Stimulated activated CD8-positive, alpha-beta memory T cell treated with anti-CD3 and anti-CD28 coated beads, Interleukin-2, amount 100 ng/mL, for 1 hour (primary cell): ENCODE measurements at places on chromosomes 6 and 20.

DNA sequence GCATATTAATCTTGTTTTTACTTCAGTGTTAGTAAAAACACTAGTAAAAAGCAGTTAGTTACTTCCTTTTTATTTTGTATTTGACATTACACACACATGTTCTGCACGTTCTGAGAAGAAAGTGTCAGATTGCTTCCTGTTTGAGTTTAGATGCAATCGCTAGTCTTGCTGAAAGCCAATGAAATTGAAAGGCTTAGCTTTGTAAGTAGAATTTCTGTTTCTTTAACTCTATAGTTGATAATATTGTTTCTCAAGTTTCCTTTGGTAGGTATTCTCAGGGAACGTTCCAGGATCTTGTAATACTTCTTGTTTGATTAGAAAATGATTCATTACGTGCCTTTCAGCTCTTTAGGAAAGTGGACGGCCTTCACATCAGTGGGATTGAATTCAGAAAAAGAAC lies 55.0 kb downstream of the CDKAL1 start:
- no peak for DNase-seq

DNA sequence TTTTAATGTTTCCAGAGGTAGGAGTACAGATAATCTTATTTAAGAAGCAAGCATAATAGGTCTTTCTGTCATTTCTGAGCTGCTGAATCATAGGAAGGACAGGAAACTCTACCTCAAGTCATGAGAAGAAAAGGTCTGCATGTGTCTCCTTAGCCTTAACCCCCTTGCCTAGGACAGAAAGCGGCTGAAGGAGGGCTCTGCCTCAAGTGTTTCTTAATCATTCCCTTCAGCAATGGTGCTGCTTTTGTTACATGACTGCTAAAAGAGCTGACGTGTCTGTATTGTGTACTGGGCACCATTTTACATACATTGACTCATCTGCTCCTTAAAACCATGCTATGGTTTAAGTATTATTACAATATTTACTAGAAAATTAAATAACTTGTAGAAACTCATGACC lies 564.0 kb upstream of the AGPAT4 start:
- DNase-seq, result no peak

GRCh38 chr6:90483116-90483839 lies 103.6 kb downstream of the MAP3K7 start:
- DNase-seq, result no peak

- DNase-seq, result no peak
These were observed 23.7 kb upstream of the PSMF1 start for GRCh38 chr20:1094751-1095150.

DNA sequence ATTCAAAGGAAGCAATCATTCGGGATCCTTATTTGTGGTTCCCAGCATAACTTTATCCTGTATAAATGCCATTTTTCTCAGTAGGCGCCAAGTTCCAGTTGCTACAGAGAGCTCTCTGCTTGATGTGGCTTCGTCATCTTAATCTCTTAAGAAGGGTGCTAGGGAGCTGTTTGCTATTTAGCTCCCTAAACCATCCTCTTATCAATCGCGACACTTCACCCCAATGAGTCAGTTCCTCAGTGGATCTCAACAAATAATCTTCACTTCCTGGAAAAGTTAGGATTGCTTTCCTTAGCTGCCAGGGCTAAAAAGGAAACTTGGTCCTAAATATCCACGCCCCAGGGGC lies 1.3 kb upstream of the NKAIN2 start:
- no peak for DNase-seq

GRCh38 chr6:19121521-19121920 lies 715.6 kb upstream of the ID4 start:
- no peak for DNase-seq

GRCh38 chr6:88513471-88513870 lies 347.3 kb upstream of the CNR1 start:
- no peak for DNase-seq

DNA sequence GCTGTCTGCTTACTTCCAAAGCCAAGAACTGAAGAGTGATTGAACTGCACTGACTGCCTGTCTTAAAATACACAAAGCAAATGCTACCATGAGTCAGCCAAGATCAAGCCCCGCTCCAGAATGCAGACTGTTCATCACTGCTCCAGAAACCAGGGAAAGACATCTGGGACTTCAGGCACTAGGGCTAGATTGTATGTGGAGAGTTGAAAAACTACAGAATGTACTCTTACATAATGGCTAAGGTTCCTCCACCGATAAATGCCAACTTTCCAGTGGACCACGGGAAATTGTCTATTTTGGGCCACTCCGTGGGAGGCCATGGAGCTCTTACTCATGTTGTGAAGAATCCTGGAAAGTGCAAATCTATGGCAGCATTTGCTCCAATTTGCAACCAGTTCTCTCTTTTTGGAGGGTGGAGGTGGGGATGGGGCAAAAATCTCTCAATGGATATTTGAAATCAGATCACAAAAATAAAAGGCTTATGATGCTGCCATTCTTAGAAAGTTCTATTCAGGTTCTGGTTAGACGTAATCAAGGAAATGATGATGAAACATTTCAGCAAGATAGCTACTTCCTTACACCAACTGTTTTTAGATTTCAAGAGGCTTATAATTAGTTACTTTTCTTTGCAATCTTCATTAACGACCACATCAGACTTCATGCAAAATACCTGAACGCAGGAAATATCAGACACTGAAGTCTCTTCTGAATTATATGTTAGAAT lies 11.8 kb upstream of the CAP2 start:
- no peak for DNase-seq

DNA sequence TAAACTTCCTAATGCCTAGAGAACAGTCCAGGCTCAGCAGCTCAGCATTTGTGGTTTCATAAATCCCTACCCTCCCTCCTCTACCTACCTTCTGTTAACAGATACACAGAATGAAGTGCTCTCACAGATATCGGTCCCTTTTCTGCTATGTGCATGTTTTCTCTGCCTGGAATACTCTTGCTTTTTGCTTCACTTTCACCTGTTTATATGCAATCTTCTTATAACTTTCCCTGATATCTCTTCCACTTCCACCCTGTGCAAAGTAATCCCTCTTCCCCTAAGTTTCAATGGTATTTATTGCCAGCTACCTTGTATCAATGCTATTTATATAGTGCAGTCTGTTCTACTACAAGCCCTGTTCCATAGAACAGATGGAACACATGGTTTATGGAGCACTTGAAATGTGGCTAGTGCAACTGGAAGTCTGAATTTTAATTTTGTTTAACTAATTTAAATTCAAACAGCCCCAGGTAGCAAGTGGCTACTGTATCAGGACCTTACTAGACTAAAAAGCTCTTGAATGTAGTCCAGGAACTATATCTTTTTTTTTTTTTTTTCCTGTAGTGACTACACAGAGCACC lies 3.1 kb upstream of the TAB2 start:
- no peak for DNase-seq

DNA sequence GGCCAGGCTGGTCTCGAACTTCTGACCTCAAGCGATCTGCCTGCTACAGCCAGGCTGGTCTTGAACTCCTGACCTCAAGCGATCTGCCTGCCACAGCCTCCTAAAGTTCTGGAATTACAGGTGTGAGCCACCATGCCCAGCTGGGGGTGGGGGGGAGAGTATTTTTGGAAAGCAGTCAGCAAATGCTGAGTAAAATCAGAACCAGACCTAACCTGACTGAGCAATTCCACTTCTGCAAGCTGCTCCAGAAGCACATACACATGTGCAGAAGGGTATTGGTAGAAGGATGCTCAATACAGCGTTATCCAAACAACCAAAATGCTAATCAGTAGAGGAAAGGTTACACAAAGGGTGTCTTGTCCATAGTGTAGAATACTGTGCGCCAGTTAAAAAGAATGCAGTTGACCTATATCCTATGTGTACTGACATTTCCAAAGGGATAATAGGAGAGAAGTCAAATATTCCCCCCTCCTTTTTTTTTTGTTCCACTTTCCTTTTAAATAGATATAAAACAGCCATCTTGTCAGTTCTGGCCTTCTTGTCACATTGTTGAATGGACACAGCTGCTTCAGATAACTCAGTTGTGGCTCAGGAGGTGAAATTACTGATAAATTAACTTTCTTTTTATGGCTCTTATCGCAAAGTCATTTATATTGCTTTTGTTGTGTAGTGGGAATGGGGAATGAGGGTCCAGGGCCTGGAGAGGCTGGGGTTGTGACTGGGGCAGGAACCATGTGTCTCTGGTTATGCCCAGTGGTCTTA lies 74.6 kb downstream of the DTD1 start:
- DNase-seq, result no peak

DNA sequence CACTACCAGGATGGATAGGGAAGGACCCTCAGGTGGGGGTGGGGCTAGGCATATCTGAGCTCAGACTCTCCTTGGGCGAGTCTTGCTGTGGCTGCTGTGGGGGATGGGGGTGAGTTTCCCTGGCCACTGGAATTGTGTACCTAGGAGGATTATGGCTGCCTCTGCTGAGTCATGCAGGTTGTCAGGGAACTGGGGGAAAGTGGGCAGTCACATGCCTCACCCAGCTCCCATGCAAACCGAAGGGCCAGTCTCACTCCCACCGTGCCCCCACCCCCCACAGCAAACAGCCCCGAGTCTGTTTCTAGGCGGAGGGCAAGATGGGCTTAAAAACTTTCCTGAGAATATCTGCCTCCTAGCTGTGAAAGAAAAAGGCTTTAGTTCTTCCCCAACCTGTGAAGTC lies 210.3 kb upstream of the FERMT1 start:
- DNase-seq, result no peak

- no peak for DNase-seq
These were observed 197.0 kb upstream of the FKBP1C start for GRCh38 chr6:63014290-63014689.

- no peak for DNase-seq
These were observed 12.0 kb downstream of the LRP11 start for GRCh38 chr6:149852180-149852579.

DNA sequence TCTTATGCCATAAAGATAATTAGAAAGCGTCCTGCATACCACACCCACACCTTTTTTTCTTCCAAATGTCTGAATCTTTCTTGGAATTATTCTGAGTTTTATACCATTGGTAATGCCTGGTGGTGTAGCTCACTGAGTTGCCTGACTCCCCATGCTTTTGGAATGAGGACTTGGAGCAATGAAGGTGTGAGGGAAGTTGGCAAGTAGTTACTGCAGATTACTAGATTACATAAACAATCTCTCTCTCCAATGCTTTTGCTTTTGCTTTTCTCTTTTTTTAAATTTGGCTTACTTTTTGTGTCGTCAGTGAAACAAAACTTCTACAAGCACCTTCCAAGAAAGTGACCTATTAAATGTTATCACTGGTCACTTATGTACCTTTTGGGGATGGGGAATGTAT lies 406.1 kb upstream of the SOX4 start:
- no peak for DNase-seq

- DNase-seq, result no peak
These were observed 69.3 kb upstream of the IER3 start for GRCh38 chr6:30813631-30814145.

- no peak for DNase-seq
These were observed 113.9 kb downstream of the NFATC2 start for GRCh38 chr20:51428401-51429143.

DNA sequence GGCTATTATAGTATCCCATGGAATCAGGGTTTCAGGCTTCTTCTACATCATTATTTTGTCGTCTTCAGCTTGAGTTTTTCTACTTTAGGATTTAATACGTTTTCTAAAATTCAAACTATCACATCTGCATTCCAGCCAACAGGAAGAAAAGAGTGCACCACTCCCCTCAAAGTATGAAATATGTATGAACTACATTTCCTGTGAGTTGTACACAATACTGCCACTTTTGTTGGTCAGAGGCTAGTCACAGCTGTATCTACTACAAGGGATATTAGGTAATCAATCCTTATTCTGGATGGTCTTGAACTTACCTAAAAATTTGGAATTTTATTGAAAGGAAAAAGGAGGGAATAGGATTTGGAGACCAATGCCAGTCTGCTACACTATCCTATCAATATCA lies 235.6 kb upstream of the TBX18 start:
- DNase-seq, result no peak

GRCh38 chr6:43570876-43571441 lies 4.9 kb downstream of the XPO5 start:
- DNase-seq, result no peak

DNA sequence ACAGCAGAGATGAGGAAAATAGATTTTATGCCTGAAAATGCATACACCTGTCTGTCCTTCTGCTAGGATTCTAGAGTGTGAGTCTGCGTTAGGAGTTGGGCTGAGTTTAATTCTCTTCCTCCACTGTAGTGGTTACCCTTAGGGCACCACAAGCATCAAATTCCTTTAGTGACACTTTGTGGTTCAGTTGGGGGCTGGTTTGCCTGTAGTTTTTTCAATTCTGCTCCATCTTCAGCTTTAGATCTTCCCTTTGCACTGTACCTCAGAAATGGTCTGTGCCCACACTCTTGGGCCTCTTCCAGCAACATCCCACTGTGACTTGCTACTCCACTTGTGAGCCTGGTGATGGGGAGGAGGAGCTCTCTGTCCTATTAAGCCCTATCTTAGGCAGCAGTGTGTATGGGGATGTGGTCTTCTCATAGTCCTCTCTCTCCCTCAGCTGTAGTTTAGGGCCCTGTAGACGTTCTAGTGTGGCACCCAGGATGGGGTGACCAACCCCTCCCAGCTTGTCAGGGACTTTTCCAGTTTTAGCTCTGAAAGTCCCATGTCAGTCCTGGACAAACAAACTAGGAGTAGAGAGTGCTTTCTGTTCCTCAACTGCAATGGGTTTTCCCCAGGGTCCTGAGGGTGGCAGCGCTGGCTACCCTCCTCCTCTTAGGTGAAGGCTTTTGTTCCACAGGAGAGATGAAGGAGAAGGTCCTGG lies 19.7 kb upstream of the OGFRL1 start:
- no peak for DNase-seq

DNA sequence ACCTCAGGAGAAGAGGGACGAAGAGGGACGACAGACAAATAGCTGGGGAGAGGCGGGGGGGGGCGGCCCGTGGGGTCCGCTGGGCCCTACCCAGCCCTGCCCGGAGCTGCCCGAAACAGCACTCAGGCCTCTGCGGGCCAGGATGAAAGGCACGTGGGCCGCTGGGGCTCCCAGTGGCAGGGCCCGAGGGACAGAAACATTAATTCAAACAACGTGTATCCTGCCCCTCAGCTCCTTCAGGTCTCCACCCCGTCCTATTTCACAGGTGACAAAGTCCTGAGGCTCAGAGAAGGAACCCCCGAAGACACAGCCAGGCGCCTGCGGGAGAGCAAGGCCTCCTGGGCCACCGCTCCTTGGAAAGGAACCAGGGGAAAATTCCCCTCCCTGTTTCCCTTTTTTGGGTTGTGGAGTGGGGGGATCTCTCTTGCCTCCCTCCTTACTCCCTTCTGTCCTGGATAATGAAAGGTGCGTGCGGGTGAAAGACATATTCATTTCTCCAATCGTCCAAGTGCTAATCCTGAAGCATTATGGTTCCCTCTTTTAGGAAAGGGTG lies 93.3 kb downstream of the RNASET2 start:
- no peak for DNase-seq

DNA sequence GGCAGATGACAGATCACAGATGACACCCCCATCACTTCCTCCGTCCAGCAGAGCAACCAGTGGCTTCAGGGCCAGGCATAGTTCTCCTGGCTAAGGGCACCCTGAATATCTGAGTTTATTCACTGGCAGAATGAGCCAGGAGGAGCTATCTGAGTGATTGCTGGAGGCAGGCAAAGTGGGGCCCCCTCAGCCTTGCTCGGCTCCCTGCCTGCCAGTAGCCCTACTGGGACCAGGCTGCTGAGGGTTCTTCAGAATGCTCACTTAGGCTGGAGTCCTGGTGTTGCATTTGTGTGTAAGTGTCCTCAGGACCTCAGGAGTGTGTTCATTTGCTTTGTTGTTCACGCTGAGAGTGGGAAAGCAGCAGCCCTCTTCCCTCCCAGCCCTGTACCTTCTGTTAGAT lies 31.2 kb downstream of the CHMP4B start:
- no peak for DNase-seq
